ENCODE measurements at places on chromosomes 12 and 14.

DNA sequence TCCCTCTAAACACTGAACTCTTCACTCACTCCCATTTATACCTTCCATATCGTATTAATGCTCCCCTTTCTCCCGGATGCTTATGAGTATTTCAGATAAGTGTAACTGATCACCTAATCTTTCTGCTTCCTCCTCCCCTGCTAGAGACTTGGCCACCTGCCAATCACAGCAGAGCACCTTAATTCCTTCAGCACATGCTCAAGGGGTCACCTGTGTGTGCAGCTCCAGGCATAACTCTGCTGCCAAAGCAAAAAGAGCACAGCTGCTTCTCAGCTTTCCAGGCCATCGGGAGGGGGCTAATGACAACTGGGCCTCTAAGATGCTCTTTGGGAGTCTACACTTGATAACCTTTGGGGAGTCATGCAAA, 106.9 kb upstream of the DYRK2 start:
- DNase-seq = no peak

GRCh38 chr14:42490536-42490935, 883.9 kb downstream of the LRFN5 start:
- no peak for DNase-seq

- DNase-seq = no peak
Observed at GRCh38 chr12:117049295-117049694, 49.9 kb downstream of the TESC start.

GRCh38 chr14:69288011-69288771, 28.2 kb downstream of the GALNT16 start:
- no peak for DNase-seq

DNA sequence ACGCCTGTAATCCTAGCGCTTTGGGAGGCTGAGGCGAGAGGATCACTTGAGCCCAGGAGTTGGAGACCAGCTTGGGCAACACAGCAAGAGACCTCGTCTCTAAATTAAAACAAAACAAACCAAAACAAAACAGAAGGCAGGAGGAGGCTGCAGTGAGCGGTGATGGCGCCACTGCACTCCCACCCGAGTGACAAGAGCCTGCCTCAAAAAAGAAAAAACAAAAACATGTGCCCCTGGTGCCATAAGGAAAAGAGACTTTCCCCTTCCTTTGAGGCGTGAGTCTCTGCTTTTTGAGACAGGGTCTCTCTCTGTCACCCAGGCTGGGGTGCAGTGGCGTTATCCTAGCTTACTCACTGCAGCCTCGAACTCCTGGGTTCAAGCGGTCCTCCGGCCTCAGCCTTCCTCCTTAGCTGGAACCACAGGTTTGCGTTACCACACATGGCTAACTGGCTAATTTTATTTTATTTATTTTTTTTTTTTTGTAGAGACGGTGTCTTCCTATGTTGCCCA, 9.0 kb upstream of the EAPP start:
- no peak for DNase-seq

DNA sequence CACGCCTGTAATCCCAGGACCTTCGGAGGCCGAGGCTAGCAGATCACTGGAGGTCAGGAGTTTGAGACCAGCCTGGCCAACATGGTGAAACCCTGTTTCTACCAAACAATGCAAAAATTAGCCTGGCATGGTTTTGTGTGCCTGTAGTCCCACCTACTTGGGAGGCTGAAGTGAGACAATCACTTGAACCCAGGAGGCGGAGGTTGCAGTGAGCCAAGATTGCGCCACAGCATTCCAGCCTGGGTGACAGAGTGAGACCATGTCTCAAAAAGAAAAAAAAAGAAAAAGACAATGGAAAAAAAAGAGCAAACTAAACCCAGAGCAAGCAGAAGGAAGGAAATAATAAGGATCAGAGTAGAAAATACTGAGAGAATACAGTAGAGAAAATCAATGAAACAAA, 5.4 kb downstream of the CHURC1 start:
- DNase-seq = no peak

DNA sequence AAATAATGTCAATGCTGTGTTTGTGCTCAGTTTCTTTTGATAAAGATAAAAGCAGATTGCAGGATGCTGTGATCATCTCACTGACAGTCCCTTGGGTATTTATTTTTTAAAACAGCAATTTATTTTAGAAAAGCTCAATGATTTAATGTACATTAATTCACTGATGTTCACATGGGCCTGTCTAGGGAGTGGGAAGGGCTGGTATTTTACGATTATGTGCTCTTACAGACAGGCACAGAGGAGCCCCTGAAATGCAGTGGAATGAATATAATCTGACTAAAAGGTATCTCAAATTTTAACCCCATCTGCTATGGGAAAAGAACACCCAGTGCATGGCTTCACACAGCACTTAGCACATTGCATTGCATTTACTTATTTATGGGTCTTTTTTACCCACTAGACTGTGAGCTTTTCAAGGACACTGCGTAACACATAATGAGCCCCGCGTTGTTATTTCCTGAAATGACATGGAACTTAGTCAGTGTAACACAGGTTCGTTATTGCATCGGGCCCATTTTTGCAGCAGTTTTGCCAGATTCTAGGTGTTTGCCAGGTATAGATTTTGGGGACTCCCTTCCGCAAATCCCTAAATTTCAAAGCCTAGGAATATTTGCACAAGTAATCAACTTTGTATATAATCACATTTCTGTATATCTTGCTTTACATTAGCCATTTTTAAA, 425.3 kb upstream of the FBXO33 start:
- DNase-seq = no peak

DNA sequence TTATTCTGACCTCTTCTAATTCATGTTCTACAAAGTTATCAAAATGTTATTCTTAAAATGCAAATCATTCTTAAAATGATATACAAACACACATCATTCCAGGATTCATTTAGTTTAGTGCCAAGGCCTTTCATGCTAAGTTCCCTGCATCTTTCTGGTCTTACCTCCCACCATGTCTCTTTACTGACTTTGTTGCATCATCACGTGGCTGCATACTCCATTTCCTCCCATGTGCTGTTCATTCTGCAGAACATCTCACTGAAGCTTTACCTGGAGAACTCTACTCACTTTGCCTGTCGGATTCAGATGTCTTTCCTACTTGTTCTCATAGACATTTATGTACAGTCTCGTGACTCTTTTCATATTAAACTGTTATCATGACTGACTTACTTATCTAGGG, 278.1 kb downstream of the RAD51B start:
- DNase-seq = no peak

All from stimulated activated CD8-positive, alpha-beta memory T cell treated with anti-CD3 and anti-CD28 coated beads, Interleukin-15, amount 100 ng/mL, for 4 hours (primary cell).